ENCODE measurements at places on chromosomes 11 and 22.
A peak's percentile ranks its signal among the peaks of the same experiment; 100 is the strongest.

DNA sequence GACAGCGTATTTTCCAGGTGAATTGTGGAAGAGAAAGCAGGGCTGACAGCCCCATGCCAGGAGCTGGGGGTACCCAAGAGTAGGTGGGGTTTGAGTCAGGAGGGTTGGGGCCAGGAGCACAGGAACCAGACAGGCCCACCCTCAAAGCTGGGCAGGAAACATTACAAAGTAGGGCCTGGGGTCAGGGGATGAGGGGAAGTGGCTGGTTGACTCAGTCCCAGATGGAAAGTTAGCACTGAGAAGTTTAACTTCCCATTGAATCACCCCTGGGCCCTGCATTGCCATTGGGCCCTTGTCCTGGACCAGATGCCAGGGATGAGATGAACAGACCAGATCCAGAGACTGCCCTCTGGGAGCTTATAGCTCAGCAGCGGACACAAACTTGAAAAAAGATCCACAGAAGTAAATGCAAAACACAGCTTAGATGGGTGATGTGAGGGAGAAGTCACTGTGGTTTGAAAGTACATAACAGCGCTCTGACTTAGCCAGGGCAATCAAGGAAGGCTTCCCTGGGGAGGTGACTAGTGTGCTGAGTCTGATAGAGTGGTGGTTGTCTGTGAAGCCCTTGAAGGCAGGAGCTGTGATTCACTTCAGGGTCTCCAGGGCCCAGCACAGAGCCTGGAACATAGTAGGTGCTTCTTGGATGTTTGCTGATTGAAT is 2.2 kb downstream of the MAFF start:
- DNase-seq = no peak

- DNase-seq = peak; percentile 56
Measured at GRCh38 chr11:118924591-118925585, 838 bp downstream of the BCL9L start.

GRCh38 chr11:46361283-46362155 is 14.3 kb downstream of the DGKZ start:
- DNase-seq = no peak

DNA sequence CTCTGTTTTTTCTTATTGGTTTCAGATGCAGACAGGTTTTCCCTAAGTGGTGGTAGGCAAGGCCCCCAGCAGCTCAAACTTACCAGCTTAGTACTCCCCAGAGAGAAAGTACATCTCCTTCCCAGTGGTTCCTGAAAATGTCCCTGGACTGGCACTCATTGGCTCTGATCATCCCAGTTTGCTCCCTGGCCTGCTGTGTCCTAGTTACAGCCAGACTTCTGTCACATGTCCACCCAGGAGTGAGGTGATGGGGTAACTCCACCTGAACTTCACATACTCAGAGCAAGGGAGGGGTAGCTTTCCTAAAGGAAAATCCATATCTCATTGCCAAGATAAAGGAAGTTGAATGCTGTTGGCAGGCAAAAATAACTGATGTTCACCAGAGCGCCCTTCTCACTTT is 237.0 kb upstream of the MPPED2 start:
- no peak for DNase-seq

GRCh38 chr11:115272925-115273324 is 231.3 kb downstream of the CADM1 start:
- DNase-seq = no peak

GRCh38 chr11:85762226-85762625 is 48.7 kb downstream of the SYTL2 start:
- DNase-seq = no peak

DNA sequence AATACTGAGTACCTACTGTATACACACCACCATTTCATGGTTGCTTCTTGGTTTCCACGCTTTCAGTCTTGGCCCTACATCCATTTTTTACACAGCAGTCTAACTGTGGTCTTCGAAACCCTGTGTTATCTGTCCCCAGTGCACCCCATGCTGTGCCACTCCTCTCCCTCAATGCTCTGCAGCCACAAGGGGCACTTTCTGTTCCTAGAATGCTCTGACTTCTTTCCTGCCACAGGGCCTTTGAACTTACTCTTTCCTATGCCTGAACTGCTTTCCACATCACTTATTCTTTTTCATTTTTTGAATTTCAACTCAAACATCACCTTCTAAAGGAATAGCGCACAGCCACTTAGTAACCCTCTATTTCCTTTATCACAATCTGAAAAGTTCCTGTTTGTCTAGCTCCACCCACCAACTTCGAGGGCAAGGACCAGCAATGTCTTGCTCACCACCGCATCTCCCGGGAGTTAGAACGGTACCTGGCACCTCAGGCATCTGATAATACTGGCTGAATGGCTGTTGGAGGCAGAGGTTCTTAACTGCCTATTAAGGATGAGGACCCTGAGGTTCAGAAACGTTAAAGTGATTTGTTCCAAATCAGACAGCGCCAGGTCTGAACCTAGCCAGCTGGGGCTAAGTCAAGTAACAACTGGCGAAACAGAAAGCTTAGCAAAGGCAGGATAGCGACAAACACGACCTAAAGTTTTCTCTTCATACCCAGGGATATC is 568 bp downstream of the ALG8 start:
- peak; percentile 67 for DNase-seq

- no peak for DNase-seq
Measured at GRCh38 chr11:2097356-2097997, 41.7 kb downstream of the IGF2 start.

- no peak for DNase-seq
Measured at GRCh38 chr11:78318321-78319114, 99.1 kb downstream of the GAB2 start.

DNA sequence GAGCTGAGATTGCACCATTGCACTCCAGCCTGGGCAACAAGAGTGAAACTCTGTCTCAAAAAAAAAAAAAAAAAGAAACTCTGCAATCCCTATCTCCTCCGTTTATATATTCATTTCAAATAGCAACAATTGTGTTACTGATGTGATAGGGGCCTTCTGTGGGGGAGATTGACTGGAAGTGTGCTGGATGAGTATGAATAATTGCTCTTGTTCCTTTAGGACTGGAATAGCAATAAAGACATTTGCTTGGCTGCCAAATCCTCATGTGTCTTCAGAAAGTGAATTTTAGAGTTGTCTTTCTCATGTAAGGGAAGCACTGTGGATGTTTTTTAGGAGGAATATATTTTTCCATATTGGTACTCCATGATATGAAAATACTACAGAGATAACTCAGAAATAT is 21.1 kb upstream of the ME3 start:
- DNase-seq = no peak

- no peak for DNase-seq
Measured at GRCh38 chr22:19105456-19105855, 16.8 kb downstream of the DGCR2 start.

GRCh38 chr22:41668971-41669911 is 19.4 kb downstream of the SNU13 start:
- no peak for DNase-seq
